Large intestine (tissue), 12 donors: ENCODE measurements at places on chromosomes 4 and X.

DNA sequence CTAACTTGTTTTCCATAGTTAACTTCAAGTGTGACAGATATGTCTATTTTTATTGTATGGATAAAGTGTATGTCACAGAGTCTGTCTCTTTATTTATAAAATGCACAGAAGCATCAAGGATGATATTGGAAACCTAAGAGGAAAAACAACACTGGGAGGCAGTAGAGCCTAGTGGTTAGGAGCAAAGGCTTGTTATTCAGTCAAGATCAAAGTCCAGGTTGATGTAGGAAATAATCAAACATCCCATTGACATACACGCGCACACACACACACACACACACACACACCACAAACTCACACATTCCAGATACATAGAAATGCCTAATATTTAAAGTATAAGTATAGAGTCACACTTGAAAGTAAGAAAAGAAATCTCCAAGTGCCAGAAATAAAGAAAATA lies 206.8 kb downstream of the CHRDL1 start:
- peak; percentile 46 for DNase-seq

GRCh38 chr4:172806841-172807240 lies 361.8 kb upstream of the GALNT7 start:
- no peak for DNase-seq

DNA sequence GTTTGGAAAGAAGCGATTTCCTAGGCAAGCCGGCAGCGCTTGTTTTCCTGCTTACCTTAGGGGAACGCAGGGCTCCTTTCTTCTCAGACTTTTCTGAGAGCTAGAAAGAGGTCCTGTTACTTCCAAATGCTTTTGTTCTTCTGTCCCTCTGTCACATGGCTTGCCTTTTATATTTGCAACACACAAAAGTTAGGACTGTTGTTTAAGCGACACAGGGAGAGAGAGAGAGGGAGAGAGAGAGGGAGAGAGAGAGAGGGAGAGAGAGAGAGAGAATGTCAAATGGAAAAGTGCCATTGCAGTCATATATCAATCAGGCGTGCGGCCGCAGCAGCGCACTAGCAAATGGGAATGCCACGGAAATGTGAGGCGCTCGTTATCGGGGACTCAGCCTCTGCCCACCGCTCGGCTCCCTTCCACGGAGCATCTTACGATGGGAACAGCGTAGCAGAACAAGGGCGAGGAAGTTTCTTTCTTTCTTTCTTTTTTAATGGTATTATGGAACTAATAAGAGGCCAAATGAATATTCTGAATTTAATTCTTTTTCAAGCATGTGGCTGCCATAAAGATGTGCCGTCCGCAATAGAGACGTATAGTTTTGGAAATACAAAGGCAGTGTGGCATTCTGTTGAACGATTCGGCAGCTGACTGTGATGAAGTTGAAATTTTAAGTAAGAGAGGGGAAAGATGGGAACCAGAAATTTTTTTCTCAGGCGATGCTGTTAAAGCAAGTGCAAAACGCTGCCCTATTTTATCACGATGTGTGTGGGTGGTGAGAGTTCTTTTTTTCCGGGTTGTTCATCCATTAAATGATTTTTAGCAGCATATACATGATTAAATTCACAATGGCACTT lies at the start of gene NDP:
TSS of gene NDP (minus strand) at position 142 of the 851 bp plus-strand sequence. CDS start 14,745 bp downstream, outside the sequence.
- DNase-seq: no peak

DNA sequence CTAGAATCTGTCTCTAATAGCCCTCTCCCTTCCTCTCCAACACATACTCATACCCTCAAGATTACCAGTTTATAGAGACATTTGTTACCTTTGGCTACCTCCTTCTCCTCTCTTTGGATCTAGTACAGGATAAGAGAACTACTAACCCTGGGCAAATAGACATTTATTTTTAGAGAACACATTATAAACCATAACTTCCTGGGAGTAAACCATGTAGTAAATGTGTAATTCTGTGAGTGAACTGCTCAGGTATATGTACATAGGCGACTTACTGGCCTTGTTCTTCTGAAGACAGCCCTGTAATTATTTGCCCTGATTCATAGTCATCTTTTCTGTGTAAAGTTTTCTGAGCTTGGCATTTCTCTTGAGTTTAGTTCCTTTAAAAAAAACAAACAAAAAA lies 94.2 kb downstream of the KDM6A start:
- no peak for DNase-seq

DNA sequence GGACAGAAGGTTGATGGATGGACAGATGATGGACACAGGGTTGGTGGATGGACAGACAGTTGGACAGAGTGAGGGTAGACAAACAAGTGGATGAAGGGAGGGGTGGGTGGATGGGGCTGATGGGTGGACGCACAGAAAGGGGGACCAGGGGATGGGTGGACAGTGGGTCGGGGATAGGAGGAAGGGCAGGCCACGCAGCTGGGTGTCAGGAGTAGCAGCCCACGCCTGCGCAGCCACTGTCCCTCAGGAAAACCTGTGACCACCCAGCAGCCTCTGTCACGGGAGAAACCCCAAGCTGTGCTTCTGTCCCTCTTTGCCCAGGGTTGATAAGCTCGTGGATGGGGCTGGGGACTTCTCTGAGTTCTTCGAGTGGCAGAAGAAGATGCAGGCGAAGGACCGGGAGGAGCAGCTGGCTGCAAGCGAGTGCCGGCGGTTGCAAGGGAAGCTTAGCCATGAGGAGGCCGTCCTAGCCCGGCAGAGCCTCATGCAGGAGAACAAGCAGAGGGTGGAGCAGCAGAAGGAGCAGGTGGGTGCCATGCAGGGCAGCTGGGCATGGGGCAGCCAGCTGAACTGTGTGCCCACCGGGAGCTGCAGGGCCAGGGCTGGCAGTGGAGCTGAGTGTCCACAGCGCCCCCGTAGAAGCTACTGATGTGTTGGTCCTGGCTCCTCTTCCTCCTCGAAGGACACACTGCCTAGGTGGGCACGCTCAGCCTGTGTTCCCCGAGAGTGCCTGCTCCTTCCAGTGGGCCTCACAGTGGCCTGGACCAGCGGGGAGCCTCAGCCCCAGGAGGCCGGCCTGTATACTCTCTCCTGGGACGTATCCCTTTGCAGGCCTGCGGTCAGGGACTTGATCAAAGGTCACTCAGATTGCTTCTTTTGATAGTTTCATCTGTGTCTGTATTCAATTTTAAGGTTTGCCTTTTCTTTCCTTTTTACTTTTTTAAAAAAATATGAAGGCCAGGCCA lies 16.8 kb upstream of the RNF4 start:
- DNase-seq: no peak

DNA sequence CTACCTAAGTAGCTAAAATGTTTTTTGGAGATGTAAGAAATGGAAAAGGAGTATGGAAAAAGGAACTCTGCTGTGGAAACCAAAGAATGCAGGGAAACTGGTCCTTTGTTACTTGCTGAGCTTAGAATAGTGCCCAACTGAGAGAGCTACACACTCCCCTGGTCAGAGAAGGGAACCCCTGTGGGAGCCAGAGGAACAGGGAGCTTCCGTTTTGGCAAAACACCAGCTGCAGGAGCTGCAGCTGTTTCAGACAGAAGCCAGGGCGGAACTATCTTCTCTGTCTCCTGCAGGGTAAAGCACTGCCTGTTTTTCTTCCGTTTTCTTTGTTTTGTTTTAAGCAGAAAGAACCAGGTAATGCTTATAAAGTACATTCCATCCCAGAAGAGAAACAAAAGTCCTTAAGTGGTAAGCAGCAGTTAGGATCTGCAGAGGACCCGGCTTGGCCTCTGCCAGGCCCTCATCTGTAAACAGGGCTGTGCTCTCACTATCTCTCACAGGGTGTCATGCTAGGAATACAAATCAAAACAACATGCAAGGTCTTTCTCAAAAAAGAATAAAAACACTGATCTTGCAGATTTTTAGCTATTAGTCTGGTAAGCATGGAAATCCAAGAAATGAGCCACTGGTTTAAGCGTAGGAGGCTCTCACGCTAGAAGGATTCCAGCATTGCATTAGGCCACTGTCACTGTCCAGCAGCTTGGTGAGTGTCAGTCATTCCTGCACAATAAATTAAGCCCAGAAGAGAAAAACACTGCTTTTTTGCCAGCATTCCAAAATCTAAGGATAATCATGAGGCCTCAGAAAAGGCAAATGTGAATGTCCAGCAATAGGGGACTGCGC lies 76.1 kb downstream of the CHST7 start:
- DNase-seq: peak; percentile 4

DNA sequence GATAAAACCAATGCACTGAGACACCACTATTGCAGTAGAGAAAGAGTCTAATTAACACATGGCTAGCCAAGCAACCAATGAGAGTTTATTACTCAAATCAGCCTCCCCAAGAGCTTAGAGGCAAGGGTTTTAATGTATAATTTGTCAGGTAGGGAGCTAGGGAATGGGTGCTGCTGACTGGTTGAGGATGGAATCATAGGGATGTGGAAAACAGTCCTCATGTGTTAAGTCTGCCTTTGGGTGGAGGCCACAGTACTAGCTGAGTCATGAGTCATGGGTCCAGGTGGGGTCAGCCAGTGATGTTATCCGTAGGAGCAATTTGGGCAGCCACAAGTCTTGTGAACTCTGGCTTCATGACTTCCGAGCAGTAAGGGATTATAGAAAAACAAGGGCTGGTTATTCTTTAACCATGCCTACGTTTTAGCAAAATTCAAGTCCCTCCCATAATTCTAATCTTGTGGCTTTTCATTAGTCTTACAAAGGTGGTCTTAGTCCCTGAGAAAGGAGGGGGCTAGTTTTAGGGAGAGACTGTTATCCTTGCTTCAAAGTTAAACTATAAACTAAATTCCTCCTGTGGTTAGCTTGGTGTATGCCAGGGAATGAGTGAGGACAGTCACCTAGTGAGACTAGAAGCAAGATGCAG lies 25.1 kb upstream of the PLAC8 start:
- DNase-seq: peak; percentile 67

GRCh38 chr4:72701987-72702819 lies 133.2 kb upstream of the ADAMTS3 start:
- DNase-seq: peak; percentile 5

DNA sequence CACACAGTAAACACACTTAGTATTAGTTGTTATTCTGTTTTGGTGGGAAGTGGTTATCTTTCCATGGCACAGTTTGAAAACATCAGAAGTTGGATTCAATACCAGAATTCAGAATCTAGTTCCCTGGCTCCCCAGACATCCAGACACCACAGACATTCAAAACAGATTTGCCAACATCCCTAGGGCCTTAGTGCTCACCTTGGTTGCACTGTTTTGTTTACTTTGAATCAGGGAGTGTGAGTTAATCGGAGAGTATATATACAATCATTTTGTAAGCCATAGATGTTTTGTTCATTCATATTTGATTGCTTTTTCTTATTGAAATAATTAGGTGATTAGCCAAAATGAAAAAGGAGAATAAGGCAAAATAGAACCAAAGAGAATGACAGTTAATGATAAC lies 324.7 kb upstream of the CLNK start:
- DNase-seq: no peak

- DNase-seq: no peak
Measured at GRCh38 chrX:96843566-96843965, 40.1 kb upstream of the RPA4 start.

DNA sequence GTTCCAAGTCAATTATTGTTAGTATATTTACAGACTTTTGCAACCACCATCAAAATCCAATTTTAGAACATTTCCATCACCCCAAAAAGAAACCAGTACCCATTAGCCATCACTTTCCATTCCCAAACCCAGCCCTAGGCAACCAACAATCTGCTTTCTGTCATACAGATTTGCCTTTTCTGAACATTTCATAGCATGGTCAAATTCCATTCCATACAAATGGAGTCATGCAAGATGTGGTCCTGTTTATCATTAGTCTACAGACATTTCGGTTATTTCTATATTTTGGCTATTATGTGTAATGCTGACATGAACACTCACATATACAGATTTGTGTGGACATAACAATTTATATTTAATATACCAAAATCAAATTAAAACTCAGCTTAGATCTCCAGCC lies 508.7 kb downstream of the ZNF674 start:
- DNase-seq: no peak

- DNase-seq: peak; percentile 49
Measured at GRCh38 chrX:40433160-40433559, 147.6 kb upstream of the ATP6AP2 start.

DNA sequence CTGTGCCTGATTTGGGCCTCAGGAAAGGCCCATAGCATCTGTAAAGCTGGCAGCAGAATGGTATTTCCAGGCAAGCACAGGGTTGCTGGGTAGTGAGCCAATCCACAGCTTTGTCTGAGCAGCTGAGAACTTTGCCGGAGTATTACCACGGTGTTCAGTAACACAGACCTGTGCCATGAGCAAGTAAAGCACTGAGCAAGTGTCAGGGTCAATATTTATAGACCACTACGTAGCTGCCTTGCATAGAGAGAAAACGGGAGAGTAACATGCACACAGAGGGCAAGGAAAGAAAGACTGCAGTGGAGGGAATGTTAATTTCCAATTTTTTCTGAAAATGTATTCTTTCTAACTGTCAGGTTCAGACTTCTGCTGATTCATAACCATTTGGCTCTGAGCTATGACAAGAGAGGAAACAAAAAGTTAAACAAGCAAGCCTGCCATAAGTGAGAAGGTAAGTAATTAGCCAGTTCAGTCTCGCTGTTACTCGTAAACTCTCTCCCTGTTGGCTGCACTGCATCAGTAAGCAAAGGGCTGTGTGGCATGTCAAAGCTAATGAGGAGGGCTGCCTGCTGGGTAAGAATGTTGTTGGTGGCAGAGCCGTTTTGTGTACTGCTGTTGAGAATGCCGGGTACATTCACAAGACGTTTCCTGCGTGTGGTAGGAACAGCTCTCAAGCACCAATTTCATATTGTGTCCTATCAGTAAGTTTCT lies 238.1 kb downstream of the BMPR1B start:
- peak; percentile 6 for DNase-seq

- DNase-seq: no peak
Measured at GRCh38 chr4:107216379-107216778, 180.3 kb upstream of the DKK2 start.

DNA sequence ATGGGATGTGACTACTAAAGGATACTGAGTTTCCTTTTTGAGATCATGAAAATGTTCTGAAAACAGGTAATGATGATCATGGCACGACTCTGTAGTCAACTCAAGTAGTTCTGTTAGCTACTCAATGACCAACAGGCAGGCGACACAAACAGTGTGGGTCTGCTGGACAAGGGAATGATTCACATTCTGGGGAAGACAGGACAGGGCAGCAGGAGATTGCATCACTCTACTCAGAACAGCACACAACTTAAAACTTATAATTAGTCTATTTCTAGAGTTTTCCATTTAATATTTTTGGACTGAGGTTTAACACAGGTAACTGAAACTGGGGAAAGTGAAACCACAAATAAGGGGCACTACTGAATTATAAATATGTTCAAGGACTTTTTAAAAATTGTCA lies 365.2 kb downstream of the PRDM5 start:
- DNase-seq: no peak

DNA sequence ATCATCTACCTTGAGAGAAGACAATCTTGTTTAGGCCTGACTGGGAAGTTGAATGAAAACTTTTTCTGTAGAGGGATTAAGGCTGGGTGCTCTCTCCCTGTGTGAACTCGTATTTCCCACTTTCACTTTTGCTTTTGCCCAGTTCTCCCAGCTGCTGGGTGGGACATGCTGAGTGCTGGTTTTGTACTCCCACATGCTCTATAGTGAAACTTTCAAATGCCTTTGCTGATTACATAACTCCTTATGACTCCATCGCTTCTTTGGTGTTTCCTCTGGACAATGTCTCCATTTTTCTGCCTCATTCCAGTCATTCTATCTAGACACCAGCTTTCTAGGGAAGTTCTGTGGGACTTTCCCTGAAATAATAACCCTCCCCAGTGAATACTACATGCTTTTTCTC lies 100.5 kb downstream of the CLNK start:
- peak; percentile 31 for DNase-seq

GRCh38 chr4:110508827-110509710 lies 33.1 kb downstream of the ENPEP start:
- DNase-seq: peak; percentile 26
